ENCODE measurements at places on chromosomes 13 and 19.
A peak's percentile ranks its signal among the peaks of the same experiment; 100 is the strongest.

GRCh38 chr19:1665565-1666047 lies 13.2 kb upstream of the TCF3 start:
- DNase-seq = no peak

DNA sequence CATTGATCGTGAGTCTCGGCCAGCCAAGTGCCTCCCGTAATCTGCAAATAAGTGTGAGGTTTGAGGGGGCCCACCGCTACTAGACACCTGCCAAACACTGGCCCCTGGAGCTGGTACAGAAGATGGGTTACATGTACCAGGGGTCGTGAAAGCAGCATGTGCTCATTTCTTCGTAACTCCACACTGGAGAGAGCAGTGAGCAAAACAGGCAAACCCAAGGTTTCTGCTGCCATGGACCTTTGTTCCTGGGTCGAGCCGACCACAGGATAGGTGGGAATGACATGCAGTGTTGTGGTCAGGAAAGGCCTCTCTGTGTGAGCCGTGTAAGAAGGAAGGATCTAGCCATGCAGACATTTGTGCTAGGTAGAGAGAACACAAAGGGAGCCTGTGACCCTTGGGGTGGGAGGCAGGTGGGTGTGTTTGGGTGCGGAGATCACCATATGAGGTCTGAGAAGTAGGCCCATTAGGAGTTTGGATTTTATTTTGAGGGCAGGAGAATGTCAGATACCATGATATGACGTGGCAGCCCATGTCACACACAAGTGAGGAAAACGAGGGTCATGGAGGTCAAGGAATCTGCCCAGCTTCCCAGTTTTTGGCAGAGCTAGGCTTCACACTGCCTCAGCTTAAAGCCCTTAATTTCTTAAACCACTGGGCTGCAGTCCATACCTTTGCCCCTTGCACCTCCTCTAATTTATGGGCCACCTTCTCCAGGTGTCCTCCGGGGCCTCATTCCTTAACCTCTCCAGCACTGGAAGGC lies 919 bp downstream of the GTF3A start:
- no peak for DNase-seq

- DNase-seq = peak; percentile 78
These were observed 2.5 kb downstream of the LDLR start for GRCh38 chr19:11091703-11092153.

DNA sequence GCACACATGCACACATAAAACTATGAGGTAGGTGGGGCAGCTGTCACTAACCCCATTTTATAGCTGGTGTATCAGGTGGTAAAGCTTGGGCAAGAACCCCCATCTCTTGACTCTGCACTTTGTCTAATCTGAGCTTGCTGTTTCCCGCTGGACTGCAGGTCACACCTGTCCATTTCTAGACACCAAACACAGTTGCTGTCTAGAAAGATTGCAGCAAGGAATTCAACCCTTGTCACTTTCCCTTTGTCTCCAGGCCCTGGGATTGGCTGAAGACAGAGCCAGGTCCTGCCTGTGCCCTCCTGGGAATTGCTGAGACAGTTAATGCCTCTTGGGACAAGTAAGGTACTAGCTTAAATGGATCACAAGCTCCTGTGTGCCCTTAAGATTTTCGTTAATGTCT lies 83.8 kb downstream of the RNASEH2B start:
- DNase-seq = no peak

DNA sequence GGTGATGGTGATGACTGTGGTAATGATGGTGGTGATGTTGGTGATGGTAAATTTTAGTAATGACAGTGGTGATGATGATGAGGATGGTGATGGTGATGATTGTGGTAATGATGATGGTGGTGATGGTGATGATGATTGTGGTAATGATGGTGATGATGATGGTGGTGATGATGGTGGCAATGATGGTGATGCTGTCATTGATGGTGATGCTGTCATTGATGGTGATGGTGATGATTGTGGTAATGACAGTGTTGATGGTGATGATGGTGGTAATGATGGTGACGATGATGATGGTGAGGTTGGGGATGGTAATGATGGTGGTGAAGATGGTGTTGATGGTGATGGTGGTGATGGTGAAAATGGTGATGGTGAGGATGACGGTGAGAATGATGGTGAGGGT lies 11.7 kb upstream of the BCAT2 start:
- no peak for DNase-seq

GRCh38 chr13:100175803-100176182 lies 86.9 kb downstream of the PCCA start:
- no peak for DNase-seq

- peak; percentile 83 for DNase-seq
These were observed 32.7 kb upstream of the ZNF254 start for GRCh38 chr19:24054044-24054935.

DNA sequence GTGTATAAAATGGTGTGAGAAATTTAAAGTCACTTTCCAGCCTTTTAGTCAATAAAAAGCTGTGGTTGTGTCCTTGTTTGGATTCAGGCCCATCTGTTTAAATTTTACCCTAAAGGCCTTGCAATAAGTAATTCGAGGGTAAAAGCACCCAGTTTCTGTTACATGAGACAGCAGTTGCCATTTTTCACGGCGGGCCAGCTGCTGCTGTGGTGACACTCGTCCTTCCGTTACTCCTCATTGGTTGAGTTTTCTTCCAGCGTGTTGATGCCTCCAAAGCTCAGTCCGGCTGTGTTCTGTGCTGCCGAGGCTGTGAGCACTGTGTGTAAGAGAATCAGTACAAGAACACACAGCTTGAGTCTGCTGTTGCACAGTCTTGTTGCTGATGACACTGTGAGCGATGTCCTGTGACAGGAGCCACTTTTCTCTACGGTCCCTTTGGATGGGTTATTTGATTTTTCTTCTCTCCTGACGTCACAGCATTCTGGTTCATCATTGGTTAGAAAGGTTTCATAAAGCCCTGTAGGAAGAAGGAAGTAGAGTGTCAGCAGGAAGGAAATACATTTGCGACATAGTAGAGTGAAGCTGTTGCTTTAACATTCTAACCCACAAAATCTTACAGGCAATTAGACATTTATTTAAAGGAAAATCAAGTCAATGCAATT lies 602.5 kb upstream of the ARGLU1 start:
- no peak for DNase-seq

DNA sequence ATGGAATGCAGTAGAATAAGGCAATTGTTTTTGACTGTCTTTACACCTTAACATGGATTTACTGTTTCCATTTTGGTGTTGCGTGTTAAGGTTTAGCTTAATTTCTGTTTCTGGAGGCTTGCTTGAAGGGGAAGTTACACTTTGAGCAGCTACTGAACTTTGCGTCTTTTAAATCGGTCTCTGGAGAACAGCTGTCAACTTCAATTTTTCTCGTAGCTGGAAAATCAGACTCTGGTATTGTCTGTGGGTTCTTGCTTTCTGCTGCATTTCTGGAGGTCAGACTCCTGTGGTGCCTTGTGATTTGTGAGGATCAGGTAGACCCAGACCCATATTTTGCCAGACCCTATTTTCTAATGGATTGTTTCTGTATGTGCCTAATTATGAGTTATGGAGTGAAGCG lies 146.7 kb downstream of the ATP8A2 start:
- no peak for DNase-seq

DNA sequence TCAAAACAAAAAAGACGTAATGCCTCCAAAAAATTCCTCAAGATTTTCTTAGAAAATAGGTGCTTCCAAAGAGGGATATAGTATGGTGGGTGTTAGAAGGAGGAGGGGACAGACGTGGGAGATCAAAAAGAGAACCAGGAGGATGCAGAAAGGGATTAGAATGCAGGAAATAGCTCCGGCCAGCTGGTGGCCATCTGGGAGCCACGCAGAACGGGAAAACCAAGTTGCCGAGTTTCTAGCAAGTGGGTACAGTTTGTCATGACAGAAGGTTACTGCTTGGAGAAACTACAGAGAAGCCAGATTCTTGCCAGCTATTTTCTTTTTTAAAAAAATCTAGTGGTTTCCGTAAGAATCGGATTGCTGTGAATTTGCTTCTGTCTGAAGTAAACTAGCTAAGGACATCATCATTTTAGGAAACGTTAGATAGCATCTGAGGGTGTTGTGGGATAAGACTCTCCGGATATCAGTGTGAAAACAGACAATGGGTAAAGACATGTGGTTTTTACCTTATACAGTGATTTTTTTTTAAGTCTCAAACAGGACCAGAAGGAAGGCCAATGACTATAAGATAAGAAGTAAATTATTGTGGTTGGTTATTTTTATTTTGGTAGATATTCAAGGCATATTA lies 104.9 kb downstream of the HSPH1 start:
- peak; percentile 79 for DNase-seq

GRCh38 chr19:35383536-35383935 lies 12.7 kb downstream of the GPR42 start:
- no peak for DNase-seq

DNA sequence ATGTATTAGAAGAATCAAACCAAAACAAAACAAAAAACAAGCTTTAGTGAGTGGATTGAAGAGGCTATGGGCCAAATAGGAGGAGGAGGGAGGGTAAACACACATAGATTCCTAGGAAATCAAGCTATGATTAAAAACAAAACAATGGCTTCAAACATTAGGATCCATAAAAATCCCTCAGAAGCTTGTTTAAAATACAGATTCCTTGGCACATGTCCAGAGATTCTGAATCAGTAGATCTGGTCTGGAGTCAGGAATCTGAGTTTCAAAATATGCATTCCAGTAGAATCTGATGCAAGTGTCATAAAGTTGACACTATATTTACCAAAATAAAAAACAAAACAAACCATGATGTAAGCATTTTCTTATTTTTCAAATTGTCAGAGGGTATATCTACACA lies 692.8 kb upstream of the SGCG start:
- DNase-seq = peak; percentile 4

DNA sequence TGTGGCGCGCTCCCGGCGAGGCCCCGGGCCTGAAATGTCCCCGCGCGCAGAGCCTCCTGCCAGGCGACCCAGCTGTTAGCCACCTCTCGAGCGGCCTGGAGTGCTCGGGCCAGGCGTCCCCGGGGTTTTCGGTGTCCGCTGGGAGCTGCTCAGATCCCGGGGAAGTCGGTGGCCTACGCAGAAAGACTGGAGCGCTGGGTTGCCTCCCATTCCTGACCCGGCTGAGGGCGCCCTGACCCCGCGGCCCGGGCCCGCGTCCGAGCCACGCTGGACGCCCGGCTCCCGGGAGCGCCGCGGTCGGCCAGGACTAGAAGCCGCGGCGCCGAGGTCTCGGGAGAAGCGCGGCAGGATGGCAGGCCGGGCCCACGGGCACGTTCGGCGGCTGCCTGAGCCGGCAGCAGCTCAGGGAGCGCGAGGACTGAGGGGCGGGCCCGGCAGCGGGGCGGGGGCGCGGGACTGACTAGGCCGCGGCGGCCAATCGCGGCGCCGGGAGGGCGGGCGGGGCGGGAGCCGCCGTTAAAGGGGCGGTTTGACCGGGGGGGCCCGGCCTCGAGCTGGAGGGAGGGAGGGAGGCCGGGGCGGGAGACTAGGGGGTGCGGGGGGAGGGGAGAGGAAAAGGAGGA lies 1.3 kb upstream of the ZIC2 start:
- peak; percentile 72 for DNase-seq

DNA sequence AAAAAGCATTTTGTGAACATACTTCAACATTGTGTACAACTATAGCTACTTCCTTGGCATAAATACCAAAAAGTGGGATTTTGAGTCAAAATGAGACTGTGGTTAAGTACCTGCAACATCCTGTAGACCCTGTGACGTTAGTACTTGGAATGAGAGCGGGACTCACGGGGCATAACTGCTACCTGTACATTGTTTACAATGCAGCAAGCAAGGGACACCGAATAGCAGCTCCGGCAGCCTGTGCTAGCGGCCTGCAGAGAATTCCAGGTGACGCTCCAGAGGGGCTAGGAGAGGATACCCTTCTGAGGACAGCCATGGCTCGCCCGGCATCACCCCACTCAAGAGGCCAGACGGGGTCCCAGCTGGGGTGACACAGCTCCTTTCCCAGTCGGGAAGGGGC lies 824 bp upstream of the ZNF331 start:
- DNase-seq = no peak

GRCh38 chr13:83546476-83546875 lies 335.8 kb downstream of the SLITRK1 start:
- no peak for DNase-seq

- no peak for DNase-seq
These were observed 155.3 kb upstream of the ZNF507 start for GRCh38 chr19:32189956-32190706.

GRCh38 chr13:23488442-23488841 lies 54.9 kb upstream of the SACS start:
- no peak for DNase-seq

GRCh38 chr19:50718255-50719118 lies 1.1 kb downstream of the SHANK1 start:
- peak; percentile 55 for DNase-seq

- peak; percentile 21 for DNase-seq
These were observed 390.8 kb downstream of the FOXO1 start for GRCh38 chr13:40275636-40276035.

DNA sequence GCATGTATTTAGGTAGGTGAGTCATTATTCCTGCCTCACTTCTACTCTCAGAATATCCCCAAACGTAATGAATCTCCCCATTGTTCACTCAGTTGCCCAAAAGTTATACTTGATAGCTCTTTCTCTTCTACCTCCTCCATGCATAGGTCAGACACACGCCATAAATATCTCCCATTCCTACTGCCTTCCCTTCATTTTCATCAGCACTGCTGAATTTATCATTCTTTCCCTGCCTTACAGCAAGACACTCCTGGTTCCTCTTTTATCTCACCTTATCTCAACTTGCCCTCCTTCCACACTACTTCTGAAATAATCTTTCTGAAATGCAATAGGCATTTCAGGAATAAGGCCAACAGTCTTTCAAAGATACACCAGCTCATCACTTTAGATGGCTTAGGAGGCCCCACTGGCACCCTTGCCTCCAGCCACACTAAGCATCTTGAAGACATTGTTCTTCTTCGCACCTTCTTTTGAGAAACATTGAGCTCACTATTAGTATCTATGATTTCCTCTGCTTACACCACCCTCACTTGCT lies 333.9 kb downstream of the MYO16 start:
- DNase-seq = no peak

DNA sequence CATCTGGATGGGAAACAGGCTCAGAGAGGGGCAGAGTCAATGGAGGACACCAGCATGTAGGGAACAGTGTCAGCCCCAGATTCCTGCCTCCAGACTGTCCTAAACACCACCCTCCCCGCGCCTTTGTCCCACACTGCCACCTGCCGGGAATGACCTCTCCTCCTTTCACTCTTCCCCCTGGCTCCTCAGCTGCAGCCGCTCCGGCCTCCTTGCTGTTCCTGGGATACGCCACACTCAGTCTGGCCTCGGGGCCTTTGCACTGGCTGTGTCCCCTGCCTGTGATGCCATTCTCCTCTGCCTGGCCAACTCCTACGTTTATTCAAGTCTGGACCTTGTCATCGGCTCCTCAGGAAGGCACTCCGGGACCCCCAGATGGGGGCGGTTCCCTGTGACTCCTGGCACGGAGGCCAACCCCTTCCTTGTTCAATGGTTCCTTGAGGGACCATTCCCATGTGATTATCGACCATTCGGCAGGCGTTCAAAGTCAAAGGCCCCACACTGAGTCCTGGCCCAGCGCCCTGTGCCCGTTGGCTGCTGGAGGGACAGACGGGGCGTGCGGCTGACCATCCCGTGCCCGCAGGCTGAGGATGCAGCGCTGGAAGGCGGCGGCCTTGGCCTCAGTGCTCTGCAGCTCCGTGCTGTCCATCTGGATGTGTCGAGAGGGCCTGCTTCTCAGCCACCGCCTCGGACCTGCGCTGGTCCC lies 15.8 kb downstream of the FUT6 start:
- peak; percentile 15 for DNase-seq
